ENCODE measurements at places on chromosomes 5 and 9.
A peak's percentile ranks its signal among the peaks of the same experiment; 100 is the strongest.

DNA sequence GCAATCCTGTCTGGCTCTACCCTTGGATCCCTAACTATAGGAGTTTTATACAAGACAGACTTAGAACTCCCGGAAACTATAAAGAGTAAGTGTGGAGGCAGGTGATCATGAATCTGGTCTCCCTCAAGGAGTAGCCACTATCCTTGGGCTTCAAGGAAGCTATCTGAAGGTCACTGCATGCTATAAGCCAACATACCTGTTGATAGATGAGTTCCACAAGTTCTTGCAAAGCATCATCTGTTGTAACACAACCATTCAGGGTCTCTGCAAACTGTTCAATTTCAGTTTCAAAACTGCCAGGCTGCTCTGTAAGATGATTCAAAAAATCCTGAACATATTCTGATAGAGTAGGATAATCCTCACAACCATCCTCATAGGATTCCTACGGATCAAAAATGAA lies 9.3 kb downstream of the PAIP1 start:
- DNase-seq, result no peak

- DNase-seq, result no peak
Observed at GRCh38 chr9:77851882-77852595, 179.6 kb downstream of the GNAQ start.

GRCh38 chr9:91417602-91418214 lies 5.9 kb downstream of the NFIL3 start:
- DNase-seq, result no peak

DNA sequence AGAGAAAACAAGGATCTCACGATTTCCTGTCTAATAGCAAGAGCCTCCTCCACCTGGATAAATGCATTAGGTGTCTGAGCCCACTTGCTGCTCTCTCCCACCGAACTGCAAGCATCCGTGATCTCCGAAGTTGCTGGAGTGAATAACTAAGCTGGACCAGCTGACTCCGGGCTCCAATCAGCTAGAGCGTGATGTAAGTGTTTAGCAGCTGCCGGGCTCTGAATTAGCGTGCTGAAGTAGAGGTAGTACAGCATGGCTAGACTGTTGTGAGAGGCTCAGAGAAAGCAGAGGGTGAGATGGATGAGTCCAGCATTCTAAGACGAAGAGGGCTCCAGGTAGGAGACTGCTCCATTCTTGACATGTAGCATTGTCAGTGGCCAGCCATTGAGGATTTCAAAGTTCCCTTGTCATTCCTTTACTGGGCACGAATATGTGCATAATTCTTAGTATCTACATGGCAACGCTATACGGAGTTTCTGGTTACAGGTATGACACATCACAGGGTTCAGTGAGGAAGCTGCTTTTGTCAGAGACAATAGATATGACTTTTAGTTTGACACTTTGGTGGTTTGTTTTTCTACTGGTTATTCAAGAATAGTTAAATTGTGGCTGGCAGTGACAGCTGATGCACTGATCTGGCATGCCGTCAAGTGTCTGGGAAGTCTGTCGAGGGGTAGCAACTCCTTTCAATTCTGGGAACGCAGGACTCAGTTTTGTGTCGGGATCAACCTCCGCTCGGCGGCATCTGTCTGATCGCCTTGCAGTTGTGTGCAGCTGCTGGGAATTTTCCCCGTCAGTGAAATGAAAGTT lies 232.6 kb downstream of the MAST4 start:
- DNase-seq, result peak; percentile 22

GRCh38 chr9:20407013-20407412 lies 215.3 kb downstream of the MLLT3 start:
- DNase-seq, result no peak

DNA sequence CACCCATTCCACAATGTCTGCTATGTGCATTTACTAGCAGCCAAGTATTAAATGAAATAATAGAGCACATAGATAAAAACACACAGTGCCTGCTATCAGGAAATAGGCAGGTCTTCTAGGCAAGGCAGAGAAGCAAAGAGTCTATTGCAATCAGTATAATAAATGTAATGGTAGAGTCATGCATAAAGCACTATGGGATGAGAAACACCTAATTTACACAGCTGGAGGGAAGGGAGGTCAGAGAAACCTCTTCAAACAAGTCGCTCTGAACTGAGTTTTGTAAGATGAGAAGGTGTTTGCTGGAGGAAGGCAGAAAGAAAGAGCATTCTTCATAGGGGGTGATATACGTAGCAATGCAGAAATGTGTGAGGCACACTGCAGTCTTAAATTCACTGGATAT lies 341.0 kb upstream of the DMAC1 start:
- no peak for DNase-seq

GRCh38 chr5:119367502-119368237 lies 11.9 kb downstream of the TNFAIP8 start:
- no peak for DNase-seq

- DNase-seq, result peak; percentile 85
Observed at GRCh38 chr5:141475625-141476131, at the start of gene PCDHGC3. PCDHGC3 (plus strand) TSS chr5:141475966; CDS start chr5:141476117, 151 bp downstream.

GRCh38 chr5:139636207-139636792 lies 11.8 kb upstream of the CXXC5 start:
- DNase-seq, result no peak

DNA sequence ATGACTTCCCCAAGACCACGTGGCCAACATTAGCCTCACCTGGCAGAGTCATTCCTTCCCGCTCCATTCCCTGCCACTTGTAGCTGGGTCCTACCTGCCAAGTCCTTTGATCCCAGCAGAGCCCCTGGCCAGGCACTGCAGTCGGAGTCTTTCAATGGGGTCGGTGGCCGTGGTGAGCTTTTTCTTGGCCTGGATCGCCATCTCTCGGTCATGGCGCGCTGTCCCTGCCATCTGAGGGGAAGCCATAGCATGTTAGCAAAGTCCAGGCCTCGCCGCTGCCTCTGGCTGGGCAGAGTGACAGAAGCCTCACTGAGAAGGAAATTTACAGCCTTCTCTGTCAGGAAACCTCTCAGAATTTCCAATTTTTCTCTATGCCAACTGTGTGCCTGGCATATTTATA lies 17.5 kb downstream of the CAPSL start:
- DNase-seq, result no peak

GRCh38 chr9:73160868-73161267 lies 9.2 kb downstream of the ANXA1 start:
- no peak for DNase-seq

DNA sequence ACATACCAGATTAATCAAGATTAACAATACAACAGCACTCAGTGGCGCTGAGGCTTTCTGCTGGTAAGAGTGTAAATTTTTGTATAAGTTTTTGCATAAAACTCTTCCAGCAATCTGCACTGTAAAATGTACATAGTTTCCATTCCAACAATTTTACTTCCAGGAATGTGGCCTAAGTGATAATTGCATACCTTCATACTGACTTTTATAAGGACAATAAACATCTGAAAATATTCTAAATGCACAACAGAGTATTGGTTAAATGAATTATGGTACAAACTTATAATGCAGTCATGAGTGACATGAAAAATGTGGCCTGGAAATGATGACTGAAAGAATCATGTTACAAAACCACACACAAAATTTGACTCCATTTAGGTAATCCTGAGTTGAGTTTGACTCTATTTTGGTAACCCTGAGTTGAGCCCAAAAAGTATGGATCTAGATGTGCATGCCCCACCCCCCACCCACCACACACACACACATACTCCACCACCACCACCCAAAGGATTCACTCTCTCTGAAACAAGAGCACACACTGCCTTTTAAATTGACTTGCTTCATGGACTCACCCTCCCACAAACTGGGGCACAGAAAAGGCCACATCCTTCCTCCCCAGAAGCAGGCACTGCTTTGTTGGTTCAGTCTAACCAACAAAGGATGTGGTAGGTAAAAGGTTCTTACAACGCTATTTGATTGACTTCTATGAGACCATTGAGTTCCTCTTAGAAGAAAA lies 137.6 kb downstream of the SUSD1 start:
- no peak for DNase-seq

- no peak for DNase-seq
Observed at GRCh38 chr5:35863159-35863558, 6.5 kb downstream of the IL7R start.

- peak; percentile 16 for DNase-seq
Observed at GRCh38 chr5:150272531-150272930, 17.0 kb downstream of the CAMK2A start.

DNA sequence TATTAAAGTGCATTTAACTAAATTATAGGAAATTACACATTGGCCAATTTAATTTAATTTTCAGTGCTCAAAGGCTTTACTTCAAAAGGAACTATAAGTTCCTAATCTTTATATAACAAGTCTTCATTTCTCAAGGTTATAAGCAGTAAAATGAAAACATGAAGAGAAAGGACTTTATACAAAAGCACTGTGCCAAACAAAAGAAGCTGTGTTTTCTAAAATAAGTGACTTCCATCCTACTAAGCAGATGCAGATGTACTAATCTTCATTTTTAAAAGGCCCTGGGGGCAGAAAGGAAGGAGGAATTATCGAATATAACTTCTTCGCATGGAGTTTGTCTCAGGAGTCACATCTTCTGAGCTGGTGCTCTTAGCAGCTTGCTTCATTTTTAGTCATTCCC lies 81.4 kb downstream of the SHC3 start:
- no peak for DNase-seq

DNA sequence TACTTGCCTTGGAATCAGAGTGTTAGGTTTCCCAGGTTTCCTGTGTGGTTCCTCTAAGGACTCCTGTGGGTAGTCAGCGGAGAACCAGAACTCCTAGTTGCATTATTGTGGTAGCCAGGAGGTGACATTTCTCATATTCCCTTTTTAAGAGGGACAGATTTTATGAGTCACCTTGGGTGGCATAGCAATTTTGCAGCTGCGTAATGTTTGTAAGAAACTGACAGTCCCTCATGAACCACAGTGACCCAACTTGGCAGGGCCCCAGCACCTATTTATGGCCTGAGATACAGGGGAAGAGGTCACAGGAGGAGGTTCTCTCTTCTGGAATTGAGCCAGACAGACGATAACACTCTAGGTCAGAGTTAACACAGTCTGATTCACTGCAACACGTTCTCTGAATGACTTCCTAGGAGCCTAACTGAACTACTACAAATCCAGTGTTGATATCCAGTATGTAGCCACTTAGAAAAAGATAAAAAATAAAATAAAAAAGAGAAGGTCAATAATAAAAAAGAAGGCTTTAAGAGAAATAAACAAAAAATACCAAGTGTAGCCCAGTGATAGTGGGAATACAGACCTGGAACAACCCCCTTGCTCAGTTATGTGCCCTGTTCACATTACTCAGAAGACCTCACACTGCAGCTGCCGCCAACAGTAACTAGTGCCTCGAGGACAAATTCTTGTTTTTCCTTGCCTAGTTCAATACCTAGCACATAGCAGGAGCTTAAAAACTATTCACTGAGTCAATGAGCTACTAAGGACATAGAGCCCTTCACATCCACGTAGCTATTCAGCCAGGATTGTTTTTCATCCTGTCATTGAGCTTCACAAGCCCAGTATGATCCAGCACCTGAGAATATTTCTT lies 50.7 kb upstream of the VLDLR start:
- DNase-seq, result no peak

DNA sequence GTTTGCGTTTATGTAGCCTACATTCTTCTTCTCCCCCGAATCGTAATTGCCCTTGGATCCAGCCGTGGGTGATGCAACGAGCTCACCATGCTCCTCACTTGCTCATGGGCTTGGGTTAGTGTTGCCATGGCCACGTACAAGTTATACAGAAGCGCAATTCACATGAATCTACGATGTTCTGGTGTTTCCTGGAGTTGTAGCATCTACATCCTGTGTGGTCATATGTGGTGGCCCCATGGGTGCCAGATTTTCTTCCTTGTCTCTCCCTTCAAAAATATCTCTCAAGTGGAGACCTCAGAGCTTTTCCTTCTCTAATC lies 115.3 kb downstream of the TLE4 start:
- DNase-seq, result no peak

DNA sequence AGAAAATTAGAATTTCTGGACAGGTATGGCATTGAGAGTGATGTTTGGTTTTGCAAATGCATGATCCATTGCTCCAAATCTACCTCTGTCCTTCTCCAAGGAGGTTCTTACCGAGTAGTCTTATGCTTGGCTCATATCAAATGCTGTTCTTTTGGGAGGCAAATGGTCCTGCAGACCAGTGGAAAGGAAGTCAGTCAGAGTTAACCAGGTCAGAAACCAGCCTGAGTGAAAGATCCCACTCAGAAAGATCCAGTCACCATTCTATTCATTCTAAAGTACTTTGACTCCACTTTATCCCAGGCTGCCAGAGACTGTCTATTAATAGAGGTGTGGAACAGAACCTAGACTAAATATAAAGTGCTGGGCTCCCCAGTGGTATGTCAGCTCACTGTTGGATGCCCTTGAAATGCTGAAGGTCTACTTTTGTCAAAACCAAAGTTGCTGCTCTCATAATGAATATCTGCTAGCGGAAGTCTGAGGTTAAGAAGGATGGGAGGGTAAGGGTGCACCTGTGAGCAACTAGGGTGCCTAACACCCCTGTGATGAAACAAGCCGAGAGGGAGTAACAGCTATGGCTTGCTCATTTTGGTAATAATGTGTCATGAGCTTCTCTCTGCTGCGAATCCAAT lies 302.2 kb downstream of the ZNF608 start:
- DNase-seq, result no peak

GRCh38 chr9:130633336-130634190 lies 30.8 kb upstream of the PRDM12 start:
- DNase-seq, result no peak

GRCh38 chr5:151651997-151652645 lies 34.6 kb downstream of the SPARC start:
- DNase-seq, result peak; percentile 48

DNA sequence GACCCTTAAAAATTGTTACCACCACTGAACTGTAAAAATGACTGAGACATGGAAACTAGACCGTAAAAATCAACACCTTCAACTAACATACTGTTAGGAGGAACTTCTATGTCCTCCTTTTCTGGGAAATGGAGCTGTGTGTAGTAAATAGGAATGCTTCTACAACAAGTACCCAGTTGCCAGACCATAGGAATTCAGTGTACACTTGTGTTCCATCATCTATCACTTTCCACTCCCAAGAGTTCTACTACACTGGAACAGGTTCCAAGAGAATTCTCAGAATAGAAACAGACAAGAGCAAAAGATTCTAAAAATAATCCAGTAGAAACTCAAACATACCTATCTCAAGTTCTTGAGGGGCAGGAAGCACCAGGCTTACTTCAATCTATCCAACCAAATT lies 23.6 kb downstream of the UBAP2 start:
- no peak for DNase-seq

DNA sequence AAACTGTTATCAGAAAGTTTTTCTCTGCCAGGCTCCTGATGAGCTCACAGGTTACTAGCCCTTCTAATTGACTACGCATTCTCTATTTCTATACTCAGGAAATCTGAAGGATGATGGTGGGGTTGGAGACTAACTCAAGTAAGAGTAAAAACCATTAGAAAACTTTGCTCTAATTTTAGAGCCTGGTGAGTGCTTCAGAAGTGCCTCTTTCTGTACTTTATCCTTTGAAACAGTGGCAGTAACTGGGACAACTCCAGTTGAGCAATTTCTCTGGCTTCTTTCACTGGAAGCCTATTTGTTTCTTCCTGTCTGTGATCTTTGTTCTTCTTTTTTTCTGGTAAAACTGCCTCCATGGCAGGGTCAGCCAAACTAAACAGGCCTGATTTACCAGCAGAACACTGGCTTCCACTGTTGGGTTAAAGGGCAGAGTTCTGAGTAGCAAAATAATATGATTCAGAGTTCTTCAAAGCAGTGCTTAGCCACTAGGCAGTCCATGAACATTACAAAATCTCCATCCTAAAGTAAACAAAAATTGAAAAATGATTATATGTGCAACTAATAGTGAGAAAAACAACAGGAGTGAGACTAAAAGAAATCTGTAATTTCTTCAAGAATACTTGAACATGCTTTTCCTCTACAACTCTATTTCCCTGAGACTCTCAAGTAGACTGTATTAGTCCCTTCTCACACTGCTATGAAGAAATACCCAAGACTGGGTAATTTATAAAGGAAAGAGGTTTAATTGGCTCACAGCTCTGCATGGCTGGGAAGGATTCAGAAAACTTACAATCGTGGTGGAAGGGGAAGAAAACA lies 79.8 kb downstream of the MROH2B start:
- peak; percentile 13 for DNase-seq
